Activated CD4-positive, alpha-beta memory T cell treated with anti-CD3 and anti-CD28 coated beads for 36 hours (primary cell): ENCODE measurements at places on chromosomes 16 and 17. TPM values are rescaled to one million over a fixed set of nuclear protein-coding genes. Genes with fewer than 3 reads are reported as not detected.
A peak's percentile ranks its signal among the peaks of the same experiment; 100 is the strongest.

- no peak for DNase-seq
Measured at GRCh38 chr17:41784207-41784744, 2.2 kb downstream of the JUP start.

- no peak for DNase-seq
Measured at GRCh38 chr16:11128211-11129141, 127.5 kb downstream of the SOCS1 start.

The OTOP3 gene
- not detected for total RNA-seq

GRCh38 chr16:57528499-57529390, 7.6 kb downstream of the CCDC102A start:
- peak; percentile 33 for DNase-seq

The IL17C gene
- total RNA-seq: 0.22 TPM

The KRTAP16-1 gene
- not detected for total RNA-seq

DNA sequence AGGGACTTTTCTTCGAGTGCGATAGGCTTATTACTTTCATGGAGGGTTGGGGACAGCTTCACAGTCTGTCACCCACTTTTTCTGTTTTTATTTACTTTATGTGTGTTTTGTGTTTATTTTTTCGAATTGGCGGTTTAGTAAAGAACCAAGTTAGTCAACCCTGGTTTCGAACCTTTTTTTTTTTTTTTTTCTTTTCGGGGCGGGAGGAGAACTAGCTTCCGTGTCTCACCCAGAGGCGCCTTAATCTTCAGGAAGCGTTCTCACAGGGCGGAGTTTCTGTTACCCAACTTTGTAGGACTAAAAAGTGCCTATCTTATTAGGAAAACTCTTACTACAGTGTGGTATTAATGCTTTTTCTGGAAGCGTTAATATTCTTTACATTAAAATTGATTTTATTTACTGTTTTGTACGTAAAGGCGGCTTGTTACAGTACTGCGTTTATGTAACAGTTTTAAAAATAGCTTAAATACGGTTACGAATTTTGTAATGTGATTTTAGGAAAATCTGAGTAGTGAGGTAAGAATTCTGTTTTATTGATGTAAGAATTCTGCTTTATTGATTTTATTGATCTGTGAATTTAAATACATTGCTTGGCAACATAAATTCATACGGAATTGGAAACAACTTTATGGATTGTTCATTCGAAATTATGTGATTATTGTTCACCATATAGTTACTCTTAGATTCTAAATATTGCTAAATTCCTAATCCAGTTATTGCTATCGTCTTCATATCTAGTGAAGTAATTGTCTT, 885 bp downstream of the ZNF207 start:
- DNase-seq: peak; percentile 51

The TSPOAP1 gene
- total RNA-seq: 22.7 TPM

- peak; percentile 82 for DNase-seq
Measured at GRCh38 chr17:59427425-59427921, 96.0 kb downstream of the YPEL2 start.

The GFER gene
- total RNA-seq: 34.4 TPM

- DNase-seq: no peak
Measured at GRCh38 chr17:21425321-21425720, 49.2 kb downstream of the KCNJ12 start.

The SCNN1G gene
- not detected for total RNA-seq

DNA sequence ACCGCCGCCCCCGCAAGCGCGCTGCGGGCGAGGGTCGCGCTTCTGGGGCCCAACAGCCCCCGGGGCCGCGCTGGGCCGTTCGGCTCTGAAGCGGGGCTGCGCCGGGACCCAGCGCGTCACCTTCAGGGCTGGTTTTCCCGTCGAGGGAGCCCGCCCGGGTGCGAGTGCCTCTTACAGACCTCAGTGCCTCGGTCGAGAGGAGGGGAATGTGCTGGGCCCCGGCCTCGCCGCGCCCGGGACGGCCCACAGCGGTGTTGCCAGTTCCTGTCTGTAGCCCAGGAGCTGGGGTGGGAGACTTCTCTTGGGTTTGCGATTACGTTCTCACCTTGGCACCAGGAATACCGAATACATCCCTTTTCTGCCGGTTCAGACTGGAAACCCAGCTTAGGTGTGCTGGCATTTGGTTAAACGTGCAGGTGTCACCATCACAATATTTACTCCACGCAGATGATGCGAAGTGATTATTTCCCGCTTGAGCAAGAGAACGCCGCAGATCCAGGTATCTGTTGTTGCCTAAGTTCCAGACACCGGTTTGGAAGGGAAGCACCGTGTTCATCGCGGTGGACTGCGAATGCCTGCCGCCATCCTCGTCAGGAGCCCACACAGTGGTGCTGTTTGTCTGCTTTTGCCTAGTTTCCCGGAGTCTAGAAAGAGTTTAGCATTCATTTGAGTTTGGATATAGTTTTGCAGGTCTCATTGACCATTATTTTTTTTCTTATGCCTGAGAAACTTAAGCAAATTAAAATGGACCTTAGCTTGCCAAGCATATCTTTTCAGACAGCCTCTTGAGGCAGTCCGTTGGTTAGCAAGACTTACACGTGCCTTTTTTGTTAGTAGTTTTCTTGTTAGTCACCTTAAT, 914 bp downstream of the MAP1LC3B start:
- DNase-seq: peak; percentile 64

The PPP1R1B gene
- not detected for total RNA-seq

The CEP295NL gene
- total RNA-seq: not detected

The NXPH3 gene
- not detected for total RNA-seq

DNA sequence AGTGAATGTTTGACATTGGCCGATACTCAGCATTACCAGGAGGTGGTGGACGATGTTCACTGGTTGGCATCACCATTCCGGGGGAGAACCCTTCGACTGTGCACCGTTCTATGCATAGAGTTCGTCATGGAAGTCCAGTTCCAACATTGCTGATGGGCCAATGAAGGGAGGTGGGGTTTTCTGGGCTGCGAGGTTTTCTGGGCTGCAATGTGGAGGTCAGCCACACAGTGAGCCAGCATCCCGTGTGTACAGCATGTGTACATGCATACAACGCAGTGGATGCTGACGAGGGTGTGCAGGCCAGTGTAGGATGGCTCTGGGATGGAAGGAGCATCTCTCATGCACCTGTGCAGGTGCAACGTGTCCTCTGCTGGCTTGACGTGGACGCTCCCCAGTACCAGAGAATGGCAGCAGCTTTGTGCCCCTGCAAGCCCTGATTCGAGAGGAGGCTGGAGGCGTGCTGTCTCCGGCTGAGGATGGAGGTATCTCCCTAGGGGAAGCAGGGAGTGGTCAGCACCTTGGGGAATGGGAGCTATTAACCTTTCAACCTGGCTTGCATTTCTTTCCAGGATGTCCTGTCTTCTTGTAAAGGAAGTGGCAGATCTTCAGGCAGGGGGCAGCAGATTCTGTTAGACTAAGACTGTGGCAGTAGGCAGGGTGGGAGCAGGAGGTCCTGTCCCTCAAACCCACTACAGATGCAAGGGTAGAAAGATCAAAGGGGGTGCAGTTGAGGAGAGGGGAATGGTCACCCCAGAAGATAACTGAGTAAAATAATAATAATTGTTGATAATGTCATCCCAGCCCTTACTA, 98.2 kb downstream of the CYLD start:
- DNase-seq: no peak

GRCh38 chr16:14003074-14003570, 68.0 kb upstream of the MRTFB start:
- DNase-seq: no peak

The TNP2 gene
- not detected for total RNA-seq

DNA sequence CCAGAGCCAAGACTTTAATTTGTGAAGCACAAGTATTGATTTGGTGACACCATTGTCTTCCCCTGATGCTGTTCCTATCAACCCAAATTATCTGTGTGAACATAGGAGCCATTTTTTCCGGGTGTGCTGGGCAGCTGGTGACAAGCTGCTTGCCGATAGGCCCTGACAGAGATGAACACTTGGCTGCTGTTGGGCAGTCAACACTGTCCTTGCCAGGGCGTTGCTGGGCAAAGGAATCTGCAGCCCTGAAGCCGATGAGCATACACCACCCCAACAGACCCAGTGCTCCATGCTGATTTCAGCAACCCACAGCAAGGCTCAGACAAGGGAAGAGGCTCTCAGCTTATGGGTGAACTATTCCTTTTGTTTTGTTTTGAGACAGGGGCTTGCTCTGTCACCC, 105.4 kb downstream of the YPEL2 start:
- DNase-seq: no peak

DNA sequence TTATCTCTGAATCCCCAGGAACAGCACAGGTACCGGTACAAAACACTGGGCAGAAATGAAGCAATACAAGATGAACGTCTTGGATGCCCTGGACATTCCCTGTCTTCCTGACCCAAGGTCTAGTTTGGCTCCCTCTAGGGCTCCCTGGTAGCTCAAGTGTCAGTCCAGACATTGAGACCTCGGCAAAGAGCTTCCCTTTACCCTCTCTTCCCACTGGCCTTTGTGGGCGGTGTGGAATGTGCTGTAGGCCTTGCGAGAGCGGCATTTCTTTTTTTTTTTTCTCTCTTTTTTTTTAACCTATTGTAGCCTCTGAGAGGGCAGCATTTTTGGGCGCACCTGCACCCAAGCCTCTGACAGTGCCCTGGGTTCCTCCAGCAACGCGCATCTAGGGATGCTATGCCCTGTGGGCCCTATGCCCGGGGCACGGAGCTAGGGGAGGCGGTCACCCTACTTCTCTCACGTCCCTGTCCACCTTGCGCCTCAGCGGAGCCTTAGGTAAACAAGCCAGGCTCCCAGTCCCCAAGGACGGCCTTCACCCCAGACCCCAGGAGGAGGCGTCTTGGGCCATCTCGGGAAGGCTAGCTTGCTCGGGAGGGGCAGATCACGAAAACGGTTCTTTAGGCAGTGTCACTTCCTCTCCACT, 1.2 kb upstream of the NFATC3 start:
- DNase-seq: no peak

The P2RX1 gene
- 0.44 TPM for total RNA-seq

DNA sequence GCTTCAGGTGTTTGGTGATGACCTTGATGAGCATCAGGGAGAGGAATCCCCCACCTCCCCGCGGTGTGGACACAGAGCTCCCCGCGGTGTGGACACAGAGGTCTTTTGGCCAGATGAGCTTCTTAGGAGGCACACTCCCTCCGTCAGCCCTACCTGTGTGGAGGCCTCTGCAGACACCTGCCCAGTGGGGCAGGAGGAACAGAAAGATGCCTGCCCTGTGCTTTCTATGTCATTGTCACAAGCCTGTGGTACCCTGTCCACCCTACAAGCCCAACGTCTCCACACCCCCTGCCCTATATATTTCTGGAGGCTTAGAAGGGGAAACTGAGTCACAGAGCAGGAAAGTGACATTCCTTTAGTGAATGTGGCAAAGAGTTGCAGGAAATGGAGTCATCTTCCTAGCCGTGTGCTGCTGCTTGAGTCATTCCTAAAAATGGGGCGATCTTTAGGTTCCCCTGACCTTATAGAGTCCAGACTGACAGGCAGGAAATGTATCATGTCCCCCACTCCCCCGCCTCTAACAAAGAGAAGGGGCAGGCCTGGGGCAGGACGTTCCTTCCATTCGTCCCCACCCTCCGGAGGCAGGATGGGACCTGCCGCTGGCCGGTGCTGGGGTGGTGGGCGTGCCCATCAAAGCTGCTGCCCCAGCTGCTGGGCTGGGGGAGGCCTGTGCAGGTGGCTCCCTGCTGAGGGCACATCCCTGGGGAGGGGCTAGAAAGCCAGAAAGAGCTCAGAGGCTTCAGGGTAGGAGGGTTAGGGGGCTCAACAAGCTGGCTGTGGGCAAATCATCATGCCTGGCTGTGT, 1.0 kb upstream of the C16orf74 start:
- no peak for DNase-seq

DNA sequence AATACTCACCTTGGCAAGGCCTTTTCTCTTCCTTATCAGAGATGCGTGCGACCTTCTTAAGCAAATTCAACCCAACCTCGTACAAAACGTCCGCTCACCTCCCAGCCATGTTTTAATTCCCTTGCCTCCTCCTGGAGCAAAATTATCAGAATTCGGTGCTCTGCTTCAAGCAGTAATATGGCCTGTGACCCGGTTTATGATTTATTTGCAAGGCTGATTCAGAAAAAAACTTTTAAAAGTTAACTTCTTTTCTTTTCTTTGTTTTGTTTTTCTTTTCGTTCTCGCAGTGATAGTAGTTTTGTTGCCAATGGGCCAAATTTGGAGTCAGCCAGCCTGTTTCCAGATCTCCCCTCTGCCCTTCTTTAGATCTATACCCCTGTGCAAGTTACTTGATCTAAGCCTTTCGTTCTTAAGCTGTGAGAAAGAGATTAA, at the start of gene PHLPP2:
PHLPP2 (minus strand) TSS at position 382 of the 432 bp plus-strand sequence. CDS start 9,906 bp downstream, outside the sequence.
- DNase-seq: no peak

The SLC5A2 gene
- total RNA-seq: 0.21 TPM

The HSPB9 gene
- total RNA-seq: not detected

The ITGAD gene
- not detected for total RNA-seq

GRCh38 chr16:31421587-31421986, 6.6 kb downstream of the COX6A2 start:
- peak; percentile 87 for DNase-seq

The AOC2 gene
- total RNA-seq: 1.7 TPM

The CCL2 gene
- not detected for total RNA-seq

GRCh38 chr16:24999856-25000461, 15.2 kb downstream of the ARHGAP17 start:
- no peak for DNase-seq

- peak; percentile 45 for DNase-seq
Measured at GRCh38 chr17:4199818-4200402, 56.9 kb downstream of the CYB5D2 start.

DNA sequence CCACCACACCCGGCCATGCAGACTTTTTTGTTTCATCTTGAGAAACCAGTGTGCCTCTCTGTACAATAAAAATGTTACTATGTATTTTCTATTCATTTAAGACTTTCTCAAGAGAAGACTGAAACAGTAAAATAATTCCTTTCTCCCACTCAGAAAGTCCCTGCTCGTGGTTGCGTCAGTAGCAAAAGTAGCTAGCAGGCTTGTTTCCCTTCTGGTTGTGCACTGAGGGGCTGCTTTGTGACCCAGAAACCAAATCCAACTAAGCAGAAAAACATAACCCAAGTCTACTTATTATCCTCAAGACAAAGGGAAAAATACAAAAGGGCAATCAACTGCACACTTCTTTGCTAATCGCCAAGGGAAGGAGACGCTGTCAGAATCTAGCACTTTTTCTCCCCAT, 3.4 kb upstream of the PNPO start:
- peak; percentile 56 for DNase-seq
